Left lobe of liver (tissue), 2 donors: ENCODE measurements at places on chromosomes 5 and 9.
A peak's percentile ranks its signal among the peaks of the same experiment; 100 is the strongest.

DNA sequence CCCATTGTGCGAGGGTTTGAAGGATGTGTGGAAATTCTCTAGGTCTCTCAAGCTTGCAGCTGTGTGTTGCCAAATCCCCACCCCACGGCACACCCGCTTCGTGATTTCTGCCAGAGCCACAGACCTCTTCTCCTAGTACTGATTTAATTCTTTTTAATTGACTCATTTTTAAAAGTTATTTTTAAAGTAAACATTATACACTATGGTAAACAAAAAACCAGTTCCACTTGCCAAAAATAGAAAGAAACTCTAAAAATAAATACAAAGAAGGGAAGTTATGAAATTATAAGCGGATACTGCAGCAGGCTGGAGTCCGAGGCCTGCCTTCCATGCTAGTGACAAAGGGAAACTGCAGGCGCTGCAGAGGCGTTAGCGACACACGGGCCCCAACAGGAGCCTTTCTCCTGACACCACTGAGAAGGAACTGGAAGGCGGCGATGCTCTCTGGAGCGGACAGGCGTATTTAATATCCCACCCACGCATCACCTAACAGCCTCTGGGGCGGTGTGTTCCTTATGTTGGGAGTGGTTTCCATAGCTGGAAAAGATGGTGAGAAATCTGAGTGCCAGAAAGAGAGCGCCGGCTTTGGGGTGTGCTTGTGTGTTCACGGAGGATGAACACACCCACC lies 122.5 kb downstream of the COL23A1 start:
- peak; percentile 50 for DNase-seq

DNA sequence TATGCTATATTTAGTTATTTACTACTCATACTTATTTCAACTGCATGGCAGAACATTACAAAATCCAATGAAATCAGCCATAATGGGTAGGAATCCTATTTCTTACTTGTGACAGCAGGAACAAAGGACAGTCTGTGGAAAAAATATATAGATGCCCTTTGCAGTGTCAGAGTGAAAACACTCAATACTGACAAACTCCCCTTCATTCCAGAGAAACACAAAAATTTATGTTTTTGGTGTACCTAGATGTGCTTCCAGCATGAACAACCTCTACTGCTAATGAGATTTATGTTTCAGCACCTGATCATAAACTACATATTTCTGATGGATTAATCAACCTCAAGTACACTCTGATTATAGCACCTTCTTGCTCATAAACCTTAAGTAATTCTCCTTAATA lies 132.4 kb downstream of the CDH10 start:
- DNase-seq: no peak

- no peak for DNase-seq
Measured at GRCh38 chr5:65149827-65150226, 331.9 kb downstream of the ADAMTS6 start.

- no peak for DNase-seq
Measured at GRCh38 chr5:50836356-50836755, 169.9 kb downstream of the PARP8 start.

GRCh38 chr5:176490301-176490700 lies 42.1 kb downstream of the FAF2 start:
- DNase-seq: no peak

DNA sequence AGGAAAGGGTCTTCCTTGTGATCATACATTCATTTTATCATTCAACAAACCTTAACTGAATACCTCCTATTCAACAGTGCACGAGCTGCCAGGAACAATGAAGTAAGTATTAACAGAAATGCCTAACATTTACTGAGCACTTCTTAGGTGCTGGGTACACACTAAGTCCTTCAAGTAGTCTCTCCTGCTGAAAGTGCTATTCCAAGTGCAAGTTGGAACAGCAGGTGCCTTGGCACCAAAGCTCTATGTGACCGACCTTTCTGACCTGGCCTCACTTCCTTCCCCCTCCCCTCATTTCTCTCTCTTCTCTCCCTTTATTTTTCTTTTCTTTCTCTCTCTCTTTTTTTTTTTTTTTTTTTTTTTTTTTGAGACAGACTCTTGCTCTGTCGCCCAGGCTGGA lies 94.5 kb downstream of the GRIA1 start:
- DNase-seq: no peak

DNA sequence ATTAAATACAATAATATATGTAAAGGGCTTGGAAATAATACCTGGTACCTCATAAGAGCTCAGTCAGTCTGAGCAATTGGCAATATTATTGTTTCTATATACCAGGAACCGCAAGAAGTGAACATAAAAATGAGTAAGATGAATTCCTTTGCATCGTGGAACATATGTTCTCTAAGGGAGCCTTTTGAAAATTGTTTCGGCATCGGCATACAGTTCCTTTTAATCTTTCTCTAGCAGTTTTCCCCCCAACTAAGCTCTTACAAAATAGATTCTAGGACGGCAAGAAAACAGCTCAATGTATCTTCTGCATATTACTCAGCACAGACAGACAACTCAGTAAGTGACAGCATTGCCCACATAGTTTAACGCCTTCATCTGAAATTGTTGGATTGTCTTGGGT lies 426.6 kb upstream of the WWC1 start:
- DNase-seq: no peak

DNA sequence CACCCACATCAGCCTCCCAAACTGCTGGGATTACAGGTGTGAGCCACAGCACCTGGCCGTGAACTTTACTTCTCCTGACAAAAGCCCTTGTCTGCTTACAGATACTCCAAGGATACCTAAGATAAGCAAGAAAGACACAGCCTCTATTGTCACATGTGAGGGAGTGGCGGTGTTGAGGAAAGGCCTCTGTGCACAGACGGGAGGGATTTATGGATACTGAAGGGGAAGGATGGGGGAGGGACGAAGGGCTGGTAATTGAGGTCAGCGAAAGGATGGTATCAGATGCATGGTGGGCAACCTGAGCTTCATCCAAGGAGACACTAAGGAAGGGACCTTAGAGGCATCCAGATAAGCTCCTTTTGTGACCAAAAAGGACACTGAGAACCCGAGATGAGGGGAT lies 66.7 kb upstream of the CKMT2 start:
- DNase-seq: no peak

GRCh38 chr9:108496846-108497245 lies 358.9 kb downstream of the ACTL7B start:
- DNase-seq: no peak

DNA sequence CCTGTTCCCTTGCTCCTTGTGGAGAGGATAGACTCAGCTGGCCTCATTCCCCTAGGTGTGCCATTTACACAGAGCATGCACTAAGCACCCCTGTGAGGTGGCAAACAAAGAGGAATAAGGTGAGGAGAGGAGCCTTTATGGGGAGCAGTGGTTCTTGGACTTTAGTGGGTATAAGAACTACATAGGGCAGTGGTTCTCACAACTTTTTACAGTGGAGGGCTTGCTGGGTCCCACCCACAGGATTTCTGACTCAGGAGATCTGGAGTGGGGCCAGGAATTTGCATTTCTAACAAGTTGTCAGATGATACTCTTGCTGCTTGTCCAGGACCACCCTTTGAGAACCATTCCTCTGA lies 42.0 kb downstream of the CSF1R start:
- DNase-seq: no peak

GRCh38 chr5:76256116-76256889 lies 146.8 kb upstream of the IQGAP2 start:
- peak; percentile 57 for DNase-seq

DNA sequence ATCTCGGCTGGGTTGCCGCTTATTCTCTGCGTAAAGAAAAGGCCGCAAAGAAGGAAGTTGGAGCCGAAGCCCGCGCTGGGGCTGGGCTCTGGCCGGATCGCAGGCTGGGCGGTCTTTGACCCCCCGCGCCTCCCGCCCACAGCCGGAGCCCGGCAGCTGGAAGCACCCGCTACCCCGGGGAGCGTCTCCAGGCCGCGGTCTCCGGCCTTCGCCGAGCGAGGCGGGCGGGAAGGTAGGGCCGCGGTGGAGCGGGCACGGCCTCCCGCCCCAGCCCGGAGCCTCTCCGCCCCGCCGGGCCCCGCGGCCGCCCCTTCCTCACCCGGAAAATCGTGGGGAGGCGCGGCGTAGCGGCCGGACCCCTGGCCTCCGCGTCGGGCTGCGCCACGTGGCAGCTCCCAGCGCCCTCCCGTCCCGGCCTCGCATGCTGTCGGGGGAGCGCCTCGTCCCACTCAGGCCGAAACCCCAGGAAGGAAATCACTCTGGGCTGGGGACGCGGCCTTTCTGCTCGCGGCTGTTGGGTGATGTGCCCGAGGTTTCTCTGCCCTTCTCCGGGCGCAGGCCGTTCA lies 12.0 kb downstream of the FOXD1 start:
- DNase-seq: no peak

DNA sequence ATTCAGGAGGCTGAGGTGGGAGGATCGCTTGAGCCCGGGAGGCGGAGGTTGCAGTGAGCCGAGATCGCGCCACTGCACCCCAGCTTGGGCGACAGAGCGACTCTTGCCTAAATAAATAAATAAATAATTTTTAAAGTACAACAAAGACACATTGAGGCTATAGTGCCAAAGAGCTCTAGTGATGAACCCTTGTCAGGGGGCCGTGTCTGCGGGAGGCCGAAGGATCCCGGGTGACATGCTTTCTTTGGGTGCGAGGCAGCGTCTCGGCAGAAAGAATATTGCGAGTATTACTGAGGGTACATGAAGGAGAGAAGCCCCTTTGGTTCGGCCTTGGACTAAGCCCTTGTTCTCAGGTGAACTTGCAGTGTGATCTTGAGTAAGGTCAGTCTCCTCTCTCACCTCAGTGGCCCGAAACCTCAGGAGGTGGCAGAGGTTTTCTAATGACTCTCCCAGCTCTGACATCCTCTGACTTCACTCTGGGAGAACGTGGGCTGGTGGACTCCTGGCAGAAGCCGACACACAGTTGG lies 397 bp upstream of the RECK start:
- DNase-seq: no peak

DNA sequence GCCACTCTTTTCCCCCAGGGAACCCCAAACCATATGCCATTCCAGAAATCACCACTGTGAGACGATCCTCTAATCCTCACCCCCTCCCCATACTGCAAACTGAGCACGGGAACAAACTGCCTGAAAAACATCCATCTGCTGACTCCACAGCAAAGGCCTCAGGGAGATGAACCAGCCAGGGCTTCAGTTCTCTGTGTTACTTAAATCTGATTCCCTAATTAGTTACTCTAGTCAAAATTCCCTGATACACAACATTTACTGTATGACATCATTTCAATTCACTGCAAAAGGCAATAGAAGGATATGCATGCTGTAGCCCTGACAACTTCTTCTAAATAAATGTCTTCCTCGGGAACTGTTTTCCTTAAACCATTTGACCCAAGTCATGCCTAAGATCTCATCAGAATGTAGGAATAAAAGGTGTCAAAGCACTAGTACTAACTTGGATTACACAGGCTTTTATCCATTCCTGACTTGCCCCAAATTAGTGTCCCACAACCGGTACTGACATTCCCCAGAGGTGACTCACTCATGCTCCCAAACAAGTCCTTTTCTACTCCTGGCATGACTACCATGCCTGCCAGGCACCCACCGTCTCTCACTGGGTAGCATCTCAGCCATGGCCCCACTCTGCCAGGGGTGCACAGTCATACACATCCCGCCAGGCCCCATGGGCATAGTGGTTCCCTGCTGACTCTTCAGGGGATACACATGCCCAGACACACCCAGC lies 35.0 kb downstream of the MTX3 start:
- DNase-seq: no peak

GRCh38 chr5:150059623-150060022 lies 26.7 kb downstream of the CSF1R start:
- no peak for DNase-seq

DNA sequence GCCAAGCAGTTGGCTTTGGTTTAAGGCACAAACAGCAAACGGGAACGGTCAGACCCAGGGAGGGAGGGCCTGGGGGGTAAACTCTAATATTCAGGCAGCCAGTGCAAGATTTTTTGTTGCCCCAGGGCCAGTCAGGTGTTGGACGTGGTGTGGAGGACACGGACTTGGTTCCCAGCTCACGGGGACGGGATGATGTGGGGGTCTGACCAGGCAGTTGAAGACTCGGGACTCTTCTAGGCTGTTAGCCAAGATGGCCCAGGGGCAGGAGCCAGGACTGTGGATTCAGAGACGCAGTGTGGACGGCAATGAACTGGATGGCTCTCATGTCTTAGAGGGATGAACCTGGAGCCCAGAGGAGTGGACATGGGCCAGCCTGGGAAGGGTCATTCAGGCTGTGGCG lies 169.2 kb downstream of the C9orf50 start:
- DNase-seq: no peak

GRCh38 chr5:110179321-110179720 lies 489.6 kb downstream of the MAN2A1 start:
- DNase-seq: no peak

DNA sequence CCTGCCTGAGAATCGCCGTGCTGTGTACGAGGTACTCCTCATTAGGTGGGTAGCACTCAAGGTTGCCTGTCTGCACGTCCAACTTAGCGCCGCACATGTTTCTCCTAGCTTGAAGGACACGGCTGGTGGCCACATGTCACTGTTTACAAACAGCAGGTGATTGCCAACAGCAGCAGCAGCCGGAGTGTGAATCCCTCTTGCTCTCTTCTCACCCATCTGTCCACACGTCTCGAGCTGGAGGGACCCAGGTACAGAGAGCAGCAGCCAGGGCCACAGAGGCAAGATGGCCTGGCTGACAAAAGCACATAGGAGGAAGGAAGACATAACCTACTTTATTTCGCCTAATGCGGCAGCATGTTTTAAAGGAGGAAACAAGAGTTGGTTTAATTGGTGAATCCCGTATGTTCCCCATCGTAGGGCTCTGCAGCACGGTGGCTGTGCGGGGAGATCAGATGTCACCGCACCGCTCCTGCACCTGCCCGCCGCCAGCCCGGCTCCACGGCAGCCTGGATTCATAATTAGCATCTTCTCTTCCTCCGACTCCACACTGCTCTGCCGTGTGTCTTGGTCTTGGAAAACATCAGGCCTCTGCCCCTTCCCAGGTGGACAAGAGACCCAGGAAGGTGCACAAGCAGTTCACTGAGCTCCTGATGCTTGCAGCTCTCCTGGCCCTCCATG lies 201.6 kb upstream of the IRX1 start:
- no peak for DNase-seq

DNA sequence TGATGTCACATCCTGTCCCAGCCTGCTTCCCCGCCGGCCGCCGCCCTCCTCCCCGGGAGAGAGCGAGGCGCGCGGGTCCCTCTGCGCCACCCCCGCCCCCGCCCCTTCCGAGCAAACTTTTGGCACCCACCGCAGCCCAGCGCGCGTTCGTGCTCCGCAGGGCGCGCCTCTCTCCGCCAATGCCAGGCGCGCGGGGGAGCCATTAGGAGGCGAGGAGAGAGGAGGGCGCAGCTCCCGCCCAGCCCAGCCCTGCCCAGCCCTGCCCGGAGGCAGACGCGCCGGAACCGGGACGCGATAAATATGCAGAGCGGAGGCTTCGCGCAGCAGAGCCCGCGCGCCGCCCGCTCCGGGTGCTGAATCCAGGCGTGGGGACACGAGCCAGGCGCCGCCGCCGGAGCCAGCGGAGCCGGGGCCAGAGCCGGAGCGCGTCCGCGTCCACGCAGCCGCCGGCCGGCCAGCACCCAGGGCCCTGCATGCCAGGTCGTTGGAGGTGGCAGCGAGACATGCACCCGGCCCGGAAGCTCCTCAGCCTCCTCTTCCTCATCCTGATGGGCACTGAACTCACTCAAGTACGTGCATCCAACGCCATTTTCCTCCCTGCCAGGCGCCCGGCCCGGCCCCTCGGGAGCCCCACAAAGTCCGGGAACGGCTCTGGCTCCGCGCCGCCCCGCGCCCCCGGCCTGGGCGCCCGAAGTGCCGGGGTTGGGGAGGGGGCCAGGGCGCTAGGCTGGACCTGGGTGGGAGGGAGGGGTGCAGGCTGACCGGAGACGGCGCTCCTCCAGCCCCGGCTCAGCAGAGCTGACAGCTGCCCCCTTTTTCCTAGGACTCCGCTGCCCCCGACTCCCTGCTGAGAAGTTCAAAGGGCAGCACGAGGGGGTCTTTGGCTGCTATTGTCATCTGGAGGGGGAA lies 12.0 kb upstream of the OLFM1 start:
- DNase-seq: no peak
